Hepatic stellate cell (primary cell): ENCODE measurements at places on chromosomes 5 and 9.

DNA sequence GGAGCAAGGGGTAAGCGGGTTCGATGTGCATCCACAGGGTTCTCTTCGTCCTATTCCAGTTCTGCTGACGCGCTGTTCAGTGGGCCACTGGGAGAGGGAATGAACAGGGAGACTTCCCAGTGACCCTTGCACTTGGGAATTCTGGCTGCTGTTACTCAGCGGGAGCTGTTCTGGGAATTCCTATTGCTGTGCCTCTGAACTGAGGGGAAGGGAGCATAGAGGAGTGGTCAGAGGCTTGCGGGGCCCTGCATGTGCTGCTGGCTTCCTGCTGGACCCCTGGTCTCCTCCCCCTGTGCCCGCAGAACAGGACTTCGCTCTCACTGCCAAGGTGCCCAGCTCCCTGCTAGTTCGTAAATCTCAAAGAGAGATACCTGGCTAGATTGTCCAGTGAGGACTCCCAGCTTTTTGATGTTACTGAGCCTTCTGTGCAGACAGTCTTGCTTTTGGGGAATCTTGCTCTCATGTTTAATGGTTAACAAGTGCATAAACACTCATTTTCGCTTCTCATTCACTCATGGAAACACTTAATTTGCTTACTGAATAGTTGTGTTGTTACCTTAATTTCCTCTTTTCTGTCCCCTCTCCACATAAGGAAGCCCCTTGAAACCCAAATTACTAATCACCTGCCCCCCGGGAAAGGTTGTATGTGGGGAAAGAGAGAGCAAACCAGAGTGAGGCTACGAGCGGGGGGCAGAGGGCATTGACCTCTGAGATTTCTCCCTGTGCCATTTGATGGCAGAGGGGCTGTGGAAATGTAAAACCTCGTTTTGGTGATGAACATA, 5.9 kb downstream of the TRIO start:
- no peak for DNase-seq

DNA sequence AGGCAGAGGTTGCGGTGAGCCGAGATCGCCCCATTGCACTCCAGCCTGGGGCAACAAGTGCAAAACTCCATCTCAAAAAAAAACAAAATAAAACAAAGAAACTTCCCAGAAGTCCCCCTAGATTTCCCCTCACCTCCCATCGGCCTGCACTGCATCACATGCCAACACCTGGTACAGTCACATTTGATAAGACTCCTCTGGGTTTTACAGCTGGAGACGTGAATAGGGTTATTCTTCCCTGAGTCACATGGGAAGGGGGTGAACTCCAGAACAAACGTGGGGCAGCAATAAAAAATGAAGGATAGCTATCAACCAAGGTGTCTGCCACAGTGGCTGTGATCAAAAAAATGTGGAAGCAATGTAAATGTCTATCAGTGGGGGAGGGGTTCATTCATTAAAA, 26.0 kb downstream of the SPRY4 start:
- no peak for DNase-seq

- no peak for DNase-seq
These were observed 169.3 kb downstream of the DCP2 start for GRCh38 chr5:113145757-113146387.

GRCh38 chr5:9619331-9620092, 10.6 kb downstream of the TAS2R1 start:
- DNase-seq = no peak

- DNase-seq = no peak
These were observed 726.4 kb upstream of the TYRP1 start for GRCh38 chr9:11966786-11967185.

DNA sequence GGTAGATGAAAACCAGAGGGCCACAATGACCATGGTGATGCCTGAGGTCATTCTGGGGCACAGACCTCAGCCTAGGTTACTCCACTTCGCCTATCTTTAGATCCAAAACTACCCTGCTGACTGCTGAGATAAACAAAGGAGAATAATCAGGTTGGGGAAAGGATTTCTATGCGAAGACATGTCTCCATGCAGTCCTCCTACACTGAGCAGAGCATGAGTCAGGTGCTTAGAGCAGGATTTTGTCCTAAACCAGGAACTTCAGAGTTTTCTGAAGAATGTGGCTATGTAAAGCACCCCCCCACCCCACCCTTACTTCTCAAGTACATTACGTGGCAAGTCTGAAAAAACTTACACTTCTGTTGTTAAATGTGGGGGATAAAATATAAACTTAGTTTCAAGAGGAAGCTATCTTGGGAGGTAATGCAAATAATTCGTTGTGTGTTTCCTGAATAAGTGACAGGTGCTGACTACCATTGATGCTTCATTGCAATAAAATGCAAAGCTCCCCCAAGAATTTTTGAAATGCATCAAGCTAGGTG, 19.4 kb downstream of the PDCD1LG2 start:
- DNase-seq = no peak

DNA sequence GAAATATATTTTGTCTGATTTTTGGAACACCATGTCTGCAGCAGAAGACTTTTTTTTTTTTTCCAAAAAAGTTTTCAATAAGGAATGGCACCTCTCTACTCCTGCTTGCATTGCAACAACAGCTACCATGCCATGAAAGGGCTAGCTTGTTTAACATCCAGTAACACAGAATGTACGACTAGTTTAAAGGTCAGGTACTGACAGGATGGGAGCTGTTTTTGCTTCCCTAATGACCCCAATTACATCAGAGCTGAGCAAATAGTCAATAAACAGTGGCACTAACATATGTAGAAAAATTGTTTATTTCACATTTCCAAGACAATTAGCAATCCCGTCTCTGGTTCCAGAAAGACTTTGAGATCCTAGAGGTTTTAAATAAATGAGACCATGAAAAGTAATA, 693.8 kb downstream of the NR2F1-AS1 start:
- no peak for DNase-seq

DNA sequence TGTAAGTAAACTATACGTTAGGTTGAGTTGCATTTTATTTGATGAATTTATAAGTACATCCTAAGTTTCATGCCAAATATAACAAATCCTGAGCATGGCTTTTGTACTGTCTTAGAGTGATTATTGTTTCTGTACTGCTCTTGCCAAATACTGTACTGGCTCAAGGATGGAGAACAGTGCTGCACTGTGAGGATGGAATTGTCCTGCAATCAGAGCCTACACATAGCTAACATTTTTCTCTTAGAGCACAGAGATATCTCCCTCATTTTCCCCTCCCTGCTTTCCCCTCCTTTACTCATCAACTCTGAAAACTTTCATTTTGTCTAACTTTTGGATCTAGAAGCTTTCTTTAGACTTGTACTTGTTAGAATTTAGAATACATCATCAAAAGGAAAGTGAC, 28.3 kb downstream of the LRRC70 start:
- no peak for DNase-seq
